Forelimb muscle (tissue), 1 donor: ENCODE measurements at places on chromosomes 1 and 21. TPM values are rescaled to one million over a fixed set of nuclear protein-coding genes. Genes with fewer than 3 reads are reported as not detected.
A peak's percentile ranks its signal among the peaks of the same experiment; 100 is the strongest.

Gene FCRLB
- 0.40 TPM for polyA plus RNA-seq

Gene PLA2G2C
- 0.05 TPM for polyA plus RNA-seq

Gene REN
- polyA plus RNA-seq: not detected

Gene ITLN1
- not detected for polyA plus RNA-seq

Gene LENEP
- polyA plus RNA-seq: not detected

Gene STX12
- polyA plus RNA-seq: 30.7 TPM

Gene SLC19A1
- 8.5 TPM for polyA plus RNA-seq

Gene OR2G6
- not detected for polyA plus RNA-seq

Gene OBSCN
- polyA plus RNA-seq: 358 TPM

Gene FALEC
- 1.1 TPM for polyA plus RNA-seq

DNA sequence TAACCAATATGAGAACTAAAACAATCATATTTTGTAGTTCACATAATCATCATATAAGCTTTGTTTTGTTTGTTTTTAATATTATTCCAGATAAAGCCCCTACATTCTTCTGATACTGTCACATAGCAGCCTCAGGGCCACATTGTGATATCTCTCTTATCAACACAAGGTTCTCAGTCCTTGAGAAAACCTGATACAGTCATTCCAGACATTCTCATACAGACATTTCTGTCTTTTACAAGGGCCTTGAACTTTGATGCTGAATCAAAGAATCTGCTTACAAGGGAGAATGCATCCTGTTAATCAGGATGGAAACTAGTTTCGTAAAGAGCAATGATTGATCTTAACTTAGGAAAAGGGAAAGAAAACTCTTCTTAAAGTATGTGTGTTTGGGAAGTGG lies 12.7 kb upstream of the VCAM1 start:
- no peak for DNase-seq

DNA sequence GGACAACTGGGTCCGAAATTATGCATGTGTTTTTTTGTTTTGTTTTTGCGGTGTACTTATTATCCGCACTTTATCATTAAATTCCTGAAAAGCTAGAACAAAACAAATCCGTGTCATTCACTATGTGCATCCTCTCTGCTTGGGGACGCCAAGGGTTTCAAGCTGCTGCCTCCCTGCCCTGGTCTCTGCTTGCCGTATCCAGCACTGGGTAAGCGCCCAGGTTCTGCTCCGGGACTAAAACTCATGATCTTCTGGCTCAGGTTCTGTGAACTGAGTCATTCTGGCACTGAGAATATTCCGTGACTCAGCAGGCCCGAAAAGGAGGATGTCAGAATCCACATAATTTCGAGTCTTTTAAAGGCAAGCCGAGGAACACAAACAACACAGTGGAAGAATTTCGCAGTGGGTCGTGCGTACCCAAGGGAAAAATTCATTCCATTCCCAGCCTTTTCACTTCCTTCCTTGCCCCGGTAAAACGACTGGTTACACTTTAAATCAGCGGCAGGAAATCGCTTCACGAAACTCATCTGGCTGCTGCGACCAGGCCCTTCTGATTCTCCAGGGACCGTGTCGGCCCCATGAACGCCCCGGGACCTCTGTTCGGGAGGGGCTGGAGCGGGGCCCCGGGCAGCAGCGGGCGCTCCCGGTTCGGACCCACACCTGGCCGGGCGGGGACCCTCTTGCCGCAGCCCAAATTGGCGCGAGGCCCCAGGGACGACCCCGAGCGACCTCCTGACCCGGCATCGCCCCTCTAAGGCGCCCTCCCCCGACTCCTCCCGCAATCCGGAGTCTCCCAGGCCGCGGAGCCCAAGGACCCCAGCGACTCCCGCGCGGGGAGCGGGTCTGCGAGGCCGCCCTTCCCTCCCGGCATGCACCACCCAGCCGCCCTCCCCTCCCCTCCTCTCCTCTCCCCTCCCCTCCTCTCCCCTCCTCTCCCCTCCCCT lies 746 bp upstream of the LAMC1 start:
- peak; percentile 92 for DNase-seq

DNA sequence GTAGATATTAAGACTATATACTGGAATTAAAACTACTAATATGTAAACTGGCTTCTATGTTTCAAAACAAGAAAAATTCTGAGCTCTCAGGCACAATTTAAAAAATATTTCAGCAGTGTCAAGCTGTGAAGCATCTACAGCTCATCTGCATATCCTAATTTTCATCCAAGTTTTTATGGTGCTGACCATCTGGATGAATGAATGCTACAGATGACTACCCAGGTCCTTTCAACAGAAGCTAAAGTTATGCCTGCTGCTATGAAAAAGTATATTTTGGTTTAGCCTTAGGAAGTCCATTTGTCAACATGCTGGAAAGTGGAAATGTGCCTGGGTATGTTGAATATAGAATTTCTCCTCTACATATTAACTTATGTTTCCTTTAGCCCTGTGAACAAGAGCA lies 206.9 kb downstream of the NEGR1 start:
- DNase-seq: no peak

- DNase-seq: no peak
Observed at GRCh38 chr21:32233055-32233546, 45.7 kb downstream of the MIS18A start.

DNA sequence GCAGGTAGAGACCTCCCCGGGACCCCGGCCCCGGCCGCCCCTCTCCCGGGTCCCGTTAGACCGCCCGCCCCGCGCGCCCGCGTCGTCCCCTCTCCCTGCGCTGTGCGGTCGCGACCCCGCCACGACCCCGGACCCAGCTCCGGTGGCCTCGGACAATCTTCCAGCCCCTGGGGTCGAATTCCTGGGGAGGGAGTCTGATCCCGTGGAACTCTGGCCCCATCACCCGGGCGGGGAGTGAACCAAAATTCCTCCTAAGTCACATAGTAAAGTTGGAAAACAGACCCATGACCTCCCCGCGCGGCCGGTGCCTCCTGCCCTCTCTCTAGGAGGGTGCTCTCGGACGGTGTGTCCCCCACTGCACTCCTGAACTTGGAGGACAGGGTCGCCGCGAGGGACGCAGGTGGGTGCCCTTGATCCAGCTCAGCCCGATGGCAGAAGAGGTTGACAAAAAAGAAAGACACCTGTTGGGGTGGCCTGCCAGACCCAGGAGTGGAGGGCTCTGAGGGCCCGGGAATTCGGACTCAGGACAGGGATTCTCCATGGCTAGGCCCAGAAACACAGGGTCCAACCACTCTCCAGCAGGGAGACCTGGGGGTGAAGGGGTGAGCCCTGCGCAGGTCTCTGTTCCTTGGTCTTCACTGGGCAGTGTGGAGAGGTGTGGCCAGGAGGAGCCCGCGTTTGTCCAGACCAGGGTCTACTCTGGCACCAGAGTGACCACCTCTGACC lies 451 bp downstream of the ADAMTSL4 start:
- DNase-seq: no peak

- DNase-seq: no peak
Observed at GRCh38 chr1:1436630-1437032, 1.1 kb downstream of the VWA1 start.

DNA sequence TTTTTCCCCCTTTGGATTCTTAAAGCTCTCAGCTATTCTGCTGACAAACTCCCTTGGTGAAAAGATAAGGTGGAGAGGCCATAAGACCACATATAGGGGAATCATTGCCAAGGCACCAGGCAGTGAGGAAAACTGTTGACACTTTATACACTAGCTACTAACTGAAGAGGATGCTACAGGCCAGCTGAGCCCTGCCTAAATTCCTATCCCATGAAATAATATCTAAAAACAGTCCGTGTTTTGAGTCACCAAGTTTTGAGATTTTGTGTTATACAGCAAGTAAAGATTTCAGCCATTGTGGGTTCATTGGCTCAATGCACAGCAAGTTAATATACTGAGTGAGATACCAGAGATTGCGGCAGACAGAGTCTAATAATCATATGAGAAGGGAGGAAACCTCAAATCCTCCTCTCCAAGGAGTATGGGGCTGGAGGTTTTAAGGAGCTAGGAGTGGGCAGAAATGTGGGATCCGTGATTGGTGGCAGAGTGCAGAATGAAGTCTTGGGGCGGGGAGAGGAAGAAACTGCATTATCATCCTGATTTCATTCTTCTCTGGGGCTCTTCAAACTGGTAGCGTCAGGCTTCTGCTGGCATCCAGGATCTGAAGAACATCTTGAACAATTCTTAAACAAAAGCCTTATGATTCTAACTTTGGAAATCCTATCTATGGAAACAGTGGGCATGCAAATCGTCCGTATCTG lies 9.2 kb downstream of the CLDN8 start:
- no peak for DNase-seq

DNA sequence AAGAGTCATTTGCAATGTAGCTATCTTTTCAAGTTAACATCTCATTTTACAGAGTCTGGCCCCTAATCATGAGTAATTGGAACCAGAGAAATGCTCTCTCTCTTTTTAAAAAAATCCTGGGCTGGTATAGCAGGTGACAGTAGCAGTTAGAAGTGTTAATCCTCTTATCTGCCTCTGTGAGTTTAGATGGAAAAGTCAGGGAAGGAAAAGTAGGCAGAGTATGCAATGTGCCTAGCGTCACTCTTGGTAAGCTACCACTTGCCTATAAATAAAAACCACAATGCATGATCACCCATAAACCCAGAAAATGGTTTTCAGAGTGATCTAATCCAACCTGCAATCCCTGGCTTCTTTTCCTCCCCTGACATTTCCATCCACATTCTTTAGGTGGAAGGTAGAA lies 43.2 kb downstream of the UTP25 start:
- no peak for DNase-seq

- DNase-seq: no peak
Observed at GRCh38 chr1:94248956-94249688, 11.7 kb upstream of the ARHGAP29 start.

- no peak for DNase-seq
Observed at GRCh38 chr1:13996334-13996733, 296.3 kb downstream of the PRDM2 start.

DNA sequence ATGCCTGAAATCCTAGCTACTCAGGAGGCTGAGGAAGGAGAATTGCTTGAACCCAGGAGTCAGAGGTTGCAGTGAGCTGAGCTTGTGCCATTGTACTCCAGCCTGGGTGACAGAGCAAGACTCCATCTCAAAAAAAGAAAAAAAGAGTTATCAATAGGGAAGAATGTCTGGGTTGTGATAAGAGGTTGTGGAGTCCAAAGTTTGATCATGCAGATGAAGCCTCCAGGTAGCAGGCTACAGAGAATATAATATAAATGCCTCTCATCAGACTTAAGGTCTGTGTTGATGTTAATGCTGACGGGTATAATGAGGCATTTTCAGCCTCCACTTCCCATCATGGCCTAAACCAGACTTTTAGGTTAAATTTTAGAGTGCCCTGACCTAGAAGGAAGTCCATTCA lies 24.6 kb downstream of the TLR5 start:
- no peak for DNase-seq

DNA sequence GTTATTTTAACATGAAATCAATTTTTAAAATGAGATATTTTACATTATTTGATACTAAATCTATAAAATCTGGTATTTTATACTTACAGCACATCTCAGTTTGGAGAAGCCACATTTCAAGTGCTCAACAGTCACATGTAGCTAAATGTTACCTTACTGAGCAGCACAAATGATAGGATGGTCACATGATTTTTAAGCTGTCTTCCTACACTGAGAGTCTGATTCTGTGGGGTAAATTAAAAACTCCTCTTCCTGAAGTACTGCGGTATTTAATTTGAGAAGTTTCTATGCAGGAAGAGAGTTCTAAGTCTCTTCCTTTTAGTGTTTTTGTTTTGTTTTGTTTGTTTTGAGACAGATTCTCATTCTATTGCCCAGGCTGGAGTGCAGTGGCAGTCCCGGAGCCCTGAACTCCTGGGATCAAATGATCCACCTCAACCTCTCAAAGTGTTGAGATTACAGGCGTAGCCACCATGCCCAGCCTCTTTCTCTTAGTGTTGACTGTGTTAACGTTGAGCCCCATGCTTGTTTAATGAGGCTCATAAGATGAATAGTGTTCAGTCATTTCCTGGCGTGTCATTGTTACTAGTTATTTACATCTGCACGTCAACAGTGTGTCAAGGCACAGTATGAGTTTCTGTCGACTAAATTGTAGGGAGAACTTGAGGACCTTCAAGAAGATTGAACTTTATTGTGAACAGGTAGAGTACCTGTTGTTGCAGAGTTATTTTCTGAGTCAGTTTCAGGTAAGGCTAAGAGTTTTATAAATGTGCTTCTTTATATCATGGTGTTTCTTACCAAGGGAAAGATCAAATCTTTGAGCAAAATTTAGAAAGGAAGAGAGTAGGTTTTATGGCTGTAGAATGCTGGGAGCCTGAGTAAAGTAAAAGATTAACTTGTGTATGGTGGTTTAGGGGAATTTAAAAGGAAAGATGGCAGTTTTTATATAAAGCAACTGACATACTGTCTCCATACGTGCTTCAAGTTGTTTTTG lies 3.3 kb downstream of the CNST start:
- no peak for DNase-seq

DNA sequence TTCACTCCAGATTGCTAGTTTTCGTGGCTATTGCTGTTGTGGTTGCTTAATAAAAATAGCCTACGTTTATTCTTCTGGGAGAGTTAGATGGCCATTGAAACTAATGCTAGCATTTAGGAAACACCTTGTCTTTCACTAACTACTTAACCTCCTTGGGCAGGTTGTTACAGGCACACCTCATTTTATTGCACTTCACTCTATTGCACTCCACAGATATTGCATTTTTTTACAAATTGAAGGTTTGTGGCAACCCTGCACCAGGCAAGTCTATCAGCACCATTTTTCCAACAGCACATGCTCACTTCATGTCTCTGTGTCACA lies 11.3 kb upstream of the MARK1 start:
- no peak for DNase-seq

GRCh38 chr1:183000167-183000962 lies 22.9 kb upstream of the LAMC1 start:
- no peak for DNase-seq

- DNase-seq: no peak
Observed at GRCh38 chr1:23524716-23525401, 6.2 kb downstream of the E2F2 start.

- no peak for DNase-seq
Observed at GRCh38 chr1:85450832-85451231, 14.1 kb downstream of the DDAH1 start.

DNA sequence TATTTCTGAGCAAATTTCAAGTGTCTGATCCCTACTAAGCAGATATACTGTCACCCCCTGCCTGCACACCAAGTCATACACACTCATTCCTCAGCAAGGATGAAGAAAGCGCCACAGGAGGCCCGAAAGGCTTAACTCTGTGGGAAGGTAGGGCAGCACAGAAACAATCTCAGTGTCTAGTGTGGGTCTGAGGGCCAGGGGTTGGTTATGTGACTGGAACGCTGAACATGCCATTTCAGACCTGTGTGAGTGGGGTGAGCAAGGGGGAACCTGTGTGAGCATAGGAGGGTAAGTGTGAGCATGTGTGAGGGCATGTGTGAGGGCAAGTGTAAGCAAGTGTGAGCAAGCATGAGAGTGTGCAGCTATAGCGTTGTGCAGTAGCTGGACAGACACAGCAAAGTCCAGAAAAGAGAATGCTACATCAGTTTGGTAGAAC lies 6.2 kb downstream of the ITPKB start:
- no peak for DNase-seq

GRCh38 chr1:45355683-45356082 lies 15.4 kb upstream of the MUTYH start:
- no peak for DNase-seq

DNA sequence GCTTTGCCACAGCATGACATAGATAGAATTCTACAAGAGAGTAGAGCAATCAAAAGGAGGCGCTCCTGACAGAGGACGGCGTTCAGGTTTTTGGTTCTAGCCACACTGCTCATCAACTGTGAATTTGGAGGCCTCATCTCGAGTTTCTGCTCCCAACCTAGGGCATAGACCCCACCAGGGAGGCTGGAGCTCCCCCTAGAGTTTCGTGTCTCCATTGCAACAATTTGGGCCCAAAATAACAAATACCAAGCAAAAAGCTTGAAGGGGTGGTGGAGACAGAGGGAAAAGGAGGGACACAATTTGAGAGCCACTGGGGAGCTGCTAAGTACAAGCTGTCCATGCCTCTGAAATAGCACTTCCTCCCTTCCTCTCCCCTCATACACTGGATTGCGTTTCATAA lies 297.0 kb downstream of the GPATCH2 start:
- DNase-seq: no peak
